ENCODE measurements at places on chromosomes 12 and 14.

GRCh38 chr12:43162138-43162537 lies 389.9 kb downstream of the ADAMTS20 start:
- DNase-seq: peak; percentile 45

GRCh38 chr14:90644882-90645281 lies 171.3 kb downstream of the TTC7B start:
- DNase-seq: no peak

DNA sequence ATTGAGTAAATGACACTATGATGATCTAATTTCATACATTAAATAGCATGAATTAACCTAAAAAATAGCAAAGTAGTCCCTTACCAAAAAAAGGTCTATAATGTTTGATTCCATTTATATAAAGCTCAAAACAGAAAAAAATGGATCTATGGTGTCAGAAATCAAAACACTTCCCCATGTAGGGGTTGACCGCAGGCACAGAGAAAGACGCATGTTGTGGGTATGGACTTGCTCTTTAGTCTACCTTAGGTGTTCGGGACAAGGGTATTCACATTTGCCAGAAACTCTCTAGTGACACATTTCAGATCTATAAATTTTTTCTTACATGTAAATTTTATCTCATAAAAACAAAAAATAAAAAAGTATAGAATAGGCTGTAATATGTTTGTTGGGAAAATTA lies 1262.9 kb downstream of the TMEM121 start:
- DNase-seq: no peak

GRCh38 chr14:33647385-33647786 lies 303.5 kb downstream of the EGLN3 start:
- DNase-seq: no peak

DNA sequence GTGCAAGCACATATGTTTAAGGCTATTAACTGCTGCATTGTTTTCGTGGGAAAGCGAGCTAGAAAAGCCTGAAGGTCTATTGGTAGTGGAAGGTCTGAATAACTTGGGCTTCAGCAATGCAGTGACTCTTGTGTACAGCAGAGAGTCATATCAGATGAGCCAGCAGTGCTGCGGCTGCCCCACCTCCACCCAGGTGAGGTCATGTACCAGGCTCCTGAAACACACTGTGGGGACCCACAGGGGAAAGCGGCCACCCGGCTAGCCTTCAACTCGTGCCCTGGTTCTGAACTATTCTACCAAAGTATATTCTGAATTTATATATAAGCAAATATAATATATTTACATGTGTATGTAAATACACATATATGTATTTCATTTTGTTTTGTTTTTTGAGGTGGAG lies 12.7 kb upstream of the RAN start:
- no peak for DNase-seq

DNA sequence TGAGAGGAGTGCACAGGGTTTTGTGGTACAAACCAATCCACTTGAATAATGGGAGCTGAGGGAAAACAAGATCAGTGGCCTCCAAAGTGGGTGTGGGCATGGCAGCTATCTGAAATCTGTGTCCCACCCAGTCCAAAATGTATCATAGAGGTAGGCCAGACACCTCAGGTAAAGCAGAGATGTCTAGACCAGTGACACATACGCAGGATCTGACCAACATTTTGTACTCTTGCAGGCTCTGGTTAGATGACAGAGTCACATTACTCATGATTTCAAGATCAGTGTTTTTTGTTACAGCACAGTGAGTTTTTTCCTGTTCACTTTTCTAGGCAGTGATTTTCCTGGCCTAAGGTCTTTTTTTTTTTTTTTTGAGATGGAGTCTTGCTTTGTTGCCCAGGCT lies 211.8 kb downstream of the PCNX1 start:
- DNase-seq: no peak

- DNase-seq: no peak
Measured at GRCh38 chr14:44392984-44393383, 114.1 kb downstream of the FSCB start.

Data from NCI-H2081 treated with DMSO at 0.1 percent for 48 hours (cell line).